Urothelium cell line (cell line): ENCODE measurements at places on chromosomes 5 and 9.

GRCh38 chr9:114025760-114026159, 52.3 kb downstream of the AMBP start:
- no peak for DNase-seq

GRCh38 chr5:22693121-22693520, 160.0 kb downstream of the CDH12 start:
- no peak for DNase-seq

DNA sequence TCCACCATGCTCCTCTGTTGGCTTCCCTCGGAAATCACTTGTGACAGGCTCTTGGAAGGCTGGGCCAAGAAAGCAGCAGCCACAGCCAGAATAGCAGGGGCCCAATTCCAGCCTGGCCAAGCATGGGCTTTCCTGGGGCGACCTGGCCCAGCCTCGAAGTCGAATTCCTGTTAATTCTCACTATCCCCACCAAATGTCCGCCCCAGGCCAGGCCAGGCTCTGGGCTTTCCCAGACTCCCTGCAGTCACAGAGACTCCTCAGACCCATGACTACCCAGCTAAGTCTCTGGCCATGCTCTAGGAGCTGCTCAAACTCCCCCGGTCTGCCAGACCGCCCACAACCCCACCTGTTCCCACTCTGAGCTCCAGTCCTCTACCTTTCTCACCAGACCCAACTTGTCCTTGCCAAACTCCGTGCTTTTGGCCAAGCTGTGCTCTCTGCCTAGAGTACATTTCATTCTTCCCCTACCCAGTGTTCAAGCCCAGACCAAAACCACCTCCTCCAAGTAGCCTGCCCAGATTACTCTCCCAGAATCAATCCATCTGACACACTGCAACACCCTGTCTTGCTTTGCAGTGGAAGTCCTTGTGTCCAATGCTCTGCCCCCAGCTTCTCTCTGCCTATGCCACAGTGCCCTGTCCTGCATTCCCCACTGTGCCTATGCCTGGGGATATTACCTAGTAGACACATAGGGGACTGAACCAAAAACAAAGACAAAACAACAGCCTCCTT, 26.2 kb downstream of the SHB start:
- DNase-seq = no peak

DNA sequence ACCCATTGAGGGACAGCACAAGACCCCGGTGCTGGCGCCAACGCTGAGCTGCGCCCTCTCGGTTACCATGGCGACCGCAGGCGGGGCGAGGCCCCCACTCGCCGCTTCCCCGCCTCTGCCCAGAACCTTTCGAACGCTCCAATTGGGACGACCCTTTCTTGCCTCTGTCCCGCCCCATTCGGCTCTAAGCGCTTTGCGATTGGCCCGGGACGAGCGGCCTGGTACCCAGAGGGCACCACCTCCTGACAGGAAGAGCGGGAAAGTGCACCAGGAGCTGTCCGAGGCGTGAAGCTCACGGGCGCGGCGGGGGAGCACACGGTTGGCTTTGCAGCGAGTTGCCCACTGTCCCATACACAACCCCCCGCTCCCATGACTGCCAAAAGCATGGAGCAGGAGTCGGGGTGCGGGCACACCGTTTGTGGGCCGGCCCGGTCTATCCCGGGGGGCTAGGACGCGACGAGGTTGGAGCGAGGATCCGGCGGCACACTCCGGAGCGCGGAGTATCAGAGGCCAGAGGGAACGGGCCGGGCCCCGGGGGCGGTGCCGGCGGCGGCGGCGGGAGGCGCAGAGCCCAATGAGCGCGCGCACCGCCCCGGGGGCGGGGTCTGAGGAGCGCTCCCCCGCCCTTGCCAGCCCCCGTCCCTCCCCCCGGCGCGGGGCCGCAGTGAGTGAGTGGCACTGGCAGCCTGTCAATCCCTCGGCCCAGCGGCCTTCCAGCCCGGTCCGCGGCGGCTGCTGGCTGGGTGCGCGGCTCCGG, 978 bp upstream of the PBX3 start:
- peak; percentile 95 for DNase-seq

DNA sequence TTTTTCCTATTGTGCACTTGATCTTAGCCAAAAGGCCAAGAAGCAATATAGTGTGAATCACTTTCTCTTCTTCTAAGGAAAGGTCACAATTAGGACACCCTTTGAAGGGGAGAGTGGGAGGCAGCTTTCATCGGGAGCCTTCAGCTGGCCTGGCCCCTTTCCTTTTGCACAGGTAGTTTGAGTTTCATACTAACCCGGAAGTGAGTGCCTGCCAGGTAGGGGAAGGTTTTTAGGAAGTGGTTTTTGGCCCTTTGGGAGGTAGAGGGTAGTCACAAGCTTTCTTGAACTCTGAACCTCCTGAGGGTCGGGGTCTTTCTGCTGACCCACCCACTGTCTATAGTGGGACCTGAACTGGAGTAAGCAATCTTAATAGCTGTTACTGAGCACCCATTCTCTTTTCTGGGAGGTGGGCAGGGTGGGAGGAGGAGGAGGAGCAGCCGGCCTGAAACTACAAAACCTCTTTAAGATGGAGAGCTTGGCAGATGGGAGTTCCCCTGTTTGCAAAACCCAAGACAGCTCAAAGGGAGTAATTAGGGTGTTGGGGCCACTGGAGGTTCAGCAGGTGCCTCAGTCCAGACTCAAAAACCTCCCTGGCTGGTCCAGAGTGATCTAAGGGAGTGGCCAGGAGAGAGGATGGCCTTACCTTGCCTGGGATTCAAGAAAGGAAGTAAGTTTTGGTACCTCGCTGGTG, 6.0 kb downstream of the LARP1 start:
- no peak for DNase-seq

- peak; percentile 56 for DNase-seq
Observed at GRCh38 chr5:128574041-128574440, 36.0 kb upstream of the FBN2 start.

DNA sequence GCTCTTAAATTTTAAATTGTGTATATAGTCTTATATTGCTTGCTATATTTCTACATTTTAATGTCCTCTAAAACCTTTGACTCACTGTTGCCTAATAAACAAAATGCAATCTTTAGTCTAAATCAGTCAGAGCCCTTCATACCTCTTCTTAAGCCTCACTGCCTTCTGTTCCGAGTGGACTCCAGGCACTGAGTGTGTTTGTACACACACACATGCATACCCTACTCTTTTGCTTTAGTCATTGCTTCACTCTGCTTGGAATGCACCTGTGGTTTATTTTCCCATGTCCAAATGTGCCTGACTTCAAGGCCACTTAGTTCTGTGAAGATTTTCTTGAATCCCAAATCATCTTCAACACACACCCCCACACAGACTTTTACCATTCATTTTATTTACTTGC, 60.9 kb downstream of the SLC12A2 start:
- DNase-seq = no peak

DNA sequence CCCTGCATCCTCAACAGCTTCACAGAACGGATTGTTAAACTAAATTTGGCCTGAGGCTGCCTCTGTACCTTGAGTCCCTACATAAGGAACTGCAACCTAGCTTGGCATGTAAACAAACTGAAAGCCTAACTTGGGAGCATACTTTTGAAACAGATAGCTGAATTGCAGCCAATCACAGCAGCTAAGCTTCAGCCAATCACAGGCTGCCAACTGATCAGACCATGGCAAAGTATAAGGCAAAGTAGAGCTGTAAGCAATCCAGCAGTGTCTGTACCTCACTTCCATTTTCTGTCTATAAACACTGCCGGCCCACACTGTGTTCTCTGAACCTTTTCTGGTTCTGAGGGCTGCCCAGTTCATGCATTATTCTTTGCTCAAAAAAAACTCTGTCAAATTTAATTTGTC, 8.9 kb upstream of the ZNF483 start:
- DNase-seq = no peak

DNA sequence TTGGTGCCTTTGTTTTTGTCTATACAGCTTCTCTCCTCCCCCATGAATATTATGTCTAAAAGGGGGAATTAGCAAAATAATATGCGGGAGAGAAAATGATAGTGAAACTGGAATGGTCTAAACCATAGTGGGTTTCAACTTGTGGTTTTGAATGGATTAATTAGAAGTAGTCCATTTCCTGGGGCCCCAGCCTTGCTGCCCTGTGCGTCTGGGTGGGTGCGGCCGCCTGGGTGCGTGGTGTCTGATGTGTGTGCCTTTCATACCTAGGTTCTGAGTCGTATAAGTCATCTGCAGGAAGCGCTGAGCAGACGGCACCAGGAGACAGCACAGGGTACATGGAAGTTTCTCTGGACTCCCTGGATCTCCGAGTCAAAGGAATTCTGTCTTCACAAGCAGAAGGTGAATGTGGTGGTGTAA, 120.0 kb upstream of the CACNA1B start:
- DNase-seq = peak; percentile 27

DNA sequence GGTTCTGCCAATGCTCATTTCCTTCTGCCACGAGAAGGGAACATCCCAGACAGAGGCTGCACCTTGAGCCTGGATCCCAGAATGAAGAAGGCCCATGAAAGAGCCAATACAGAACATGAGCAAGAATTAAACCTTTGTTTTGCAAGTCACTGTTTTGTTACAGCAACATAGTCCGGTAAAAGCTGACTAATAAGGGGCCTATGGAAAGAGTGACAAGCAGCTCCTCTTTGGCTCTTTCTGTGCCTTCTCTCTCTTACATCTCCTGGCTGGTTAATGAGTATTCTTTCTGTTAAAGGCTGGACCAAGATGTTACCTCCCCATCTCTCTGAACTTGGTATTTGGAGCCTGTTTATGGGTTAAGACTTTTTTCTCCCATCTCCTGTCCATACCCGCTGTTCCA, 10.8 kb downstream of the GFRA3 start:
- DNase-seq = no peak

- DNase-seq = peak; percentile 49
Observed at GRCh38 chr9:114732823-114733222, 50.8 kb upstream of the TEX48 start.

- DNase-seq = no peak
Observed at GRCh38 chr9:130452835-130453234, 8.1 kb downstream of the ASS1 start.

GRCh38 chr9:129949821-129950220, 93.2 kb downstream of the FNBP1 start:
- DNase-seq = no peak

DNA sequence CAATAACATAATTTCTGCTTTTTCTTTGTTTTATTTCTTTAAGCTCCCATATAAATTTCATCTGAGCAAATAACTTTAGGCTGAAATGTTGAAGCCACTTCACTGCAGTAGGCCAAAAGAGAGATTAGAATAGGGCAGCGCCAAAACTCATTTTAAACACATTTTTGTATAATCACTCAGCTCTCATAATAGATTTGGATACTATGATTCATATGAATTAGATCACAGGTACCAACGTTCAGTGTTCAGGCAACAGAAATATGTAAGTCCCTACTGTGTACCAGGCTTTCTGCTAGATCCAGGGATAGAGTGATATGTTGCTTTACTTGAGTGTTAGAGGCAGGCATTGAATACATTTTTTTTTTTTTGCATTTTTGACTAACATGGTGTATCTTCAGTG, 370.5 kb downstream of the PTPRD start:
- no peak for DNase-seq

DNA sequence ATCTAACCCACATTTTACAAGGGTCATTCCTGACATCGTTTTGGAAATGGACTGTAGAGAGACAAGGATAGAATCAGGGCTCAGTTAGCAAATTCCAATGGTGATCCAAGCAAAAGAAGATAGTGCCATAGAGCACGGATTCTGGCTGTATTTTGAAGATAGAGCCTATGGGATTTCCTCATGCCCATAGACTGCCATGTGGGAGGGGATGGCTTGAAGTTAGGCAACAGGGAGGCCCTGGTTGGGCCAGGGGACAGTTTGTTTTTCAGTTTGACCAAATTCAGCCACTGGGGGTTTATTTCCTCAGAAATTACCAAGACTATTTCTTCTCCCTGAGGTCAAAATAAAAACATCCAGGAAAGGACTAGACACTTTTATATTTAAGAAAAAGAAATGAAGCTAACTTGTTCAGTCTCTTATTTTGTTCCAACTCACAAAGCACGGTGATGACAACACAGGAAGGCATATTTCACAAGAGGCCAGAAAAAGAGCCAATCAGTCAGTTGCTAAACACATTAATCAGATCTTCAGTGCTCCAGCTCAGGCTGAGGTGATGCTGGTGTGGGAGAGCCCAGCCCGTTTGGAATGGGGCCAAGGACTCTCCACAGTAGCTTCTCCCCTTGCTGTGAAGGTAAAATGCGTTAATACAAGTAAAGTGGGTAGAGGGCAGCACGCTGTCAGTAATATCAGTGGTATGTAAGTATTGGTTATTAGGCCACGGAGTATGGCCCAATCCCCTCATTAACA, 4.4 kb upstream of the DCTN4 start:
- peak; percentile 25 for DNase-seq

- no peak for DNase-seq
Observed at GRCh38 chr5:91016954-91017700, 366.0 kb downstream of the ARRDC3 start.

GRCh38 chr9:70042461-70043215, 1.0 kb upstream of the MAMDC2 start:
- no peak for DNase-seq

GRCh38 chr5:55523293-55523692, 11.5 kb downstream of the PLPP1 start:
- DNase-seq = no peak

DNA sequence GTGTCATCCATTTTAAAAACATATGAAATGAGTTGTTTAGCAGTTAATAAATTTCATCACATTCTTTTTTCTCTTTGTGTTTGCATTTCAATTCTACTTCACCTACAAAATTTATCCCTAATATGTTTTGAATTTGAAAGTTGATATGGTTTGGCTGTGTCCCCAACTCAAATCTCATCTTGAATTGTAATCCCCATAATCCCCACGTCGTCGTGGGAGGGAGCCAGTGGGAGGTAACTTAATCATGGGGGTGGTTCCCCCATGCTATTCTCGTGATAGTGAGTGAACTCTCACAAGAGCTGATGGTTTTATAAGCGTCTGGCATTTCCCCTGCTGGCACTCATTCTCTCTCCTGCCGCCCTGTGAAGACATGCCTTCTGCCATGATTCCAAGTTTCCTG, 200.1 kb downstream of the EPB41L4A start:
- DNase-seq = no peak

GRCh38 chr9:89740722-89741121, 135.9 kb downstream of the GADD45G start:
- DNase-seq = no peak

DNA sequence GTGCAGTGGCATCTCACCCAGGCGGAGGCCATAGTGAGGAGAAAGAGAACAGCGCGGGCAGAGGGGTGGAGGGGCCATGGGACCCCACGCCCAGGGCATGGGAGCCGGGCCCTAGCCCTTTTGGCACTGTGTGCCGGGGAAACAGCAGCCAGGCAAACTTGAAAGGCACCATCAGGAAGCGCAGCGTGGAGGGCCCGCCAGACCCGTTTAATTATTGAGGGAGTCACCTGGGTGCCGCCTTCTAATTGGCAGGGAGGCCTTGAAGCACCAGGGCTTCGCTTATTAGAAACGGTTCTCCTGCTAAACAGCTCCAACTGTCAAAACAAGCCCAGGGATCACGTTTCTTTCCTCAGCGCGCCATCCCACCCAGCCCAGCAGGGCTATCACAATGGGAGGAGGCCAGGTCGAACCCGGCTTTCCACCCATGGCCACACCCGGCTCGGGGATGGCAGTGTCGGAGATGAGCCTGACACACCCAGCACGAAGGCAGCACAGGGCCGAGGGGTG, 104.6 kb upstream of the SARDH start:
- DNase-seq = no peak

- DNase-seq = no peak
Observed at GRCh38 chr5:9464478-9464877, 81.4 kb downstream of the SEMA5A start.
